ENCODE measurements at places on chromosomes 7 and 10. TPM values are rescaled to one million over a fixed set of nuclear protein-coding genes. Genes with fewer than 3 reads are reported as not detected.

Gene SPDYE5
- not detected for total RNA-seq

Gene MCM10
- total RNA-seq, result 53.1 TPM

GRCh38 chr7:37281368-37282092 lies 167.1 kb downstream of the ELMO1 start:
- H3K27me3 ChIP-seq, result no peaks in the 10 kb centered on the region
- DNase-seq, result no peak
- peaks cover 29% of the 10 kb centered on the region for H3K4me1 ChIP-seq
- H3K36me3 ChIP-seq, result peaks cover 2% of the 10 kb centered on the region
- H3K27ac ChIP-seq, result no peak overlapping the region

- H3K4me3 ChIP-seq, result no peak overlapping the region
- H3K36me3 ChIP-seq, result peaks cover 21% of the 10 kb centered on the region
- H3K4me1 ChIP-seq, result no peaks in the 10 kb centered on the region
- no peak overlapping the region for H3K27ac ChIP-seq
Measured at GRCh38 chr10:11232222-11232961, 214.7 kb downstream of the CELF2 start.

DNA sequence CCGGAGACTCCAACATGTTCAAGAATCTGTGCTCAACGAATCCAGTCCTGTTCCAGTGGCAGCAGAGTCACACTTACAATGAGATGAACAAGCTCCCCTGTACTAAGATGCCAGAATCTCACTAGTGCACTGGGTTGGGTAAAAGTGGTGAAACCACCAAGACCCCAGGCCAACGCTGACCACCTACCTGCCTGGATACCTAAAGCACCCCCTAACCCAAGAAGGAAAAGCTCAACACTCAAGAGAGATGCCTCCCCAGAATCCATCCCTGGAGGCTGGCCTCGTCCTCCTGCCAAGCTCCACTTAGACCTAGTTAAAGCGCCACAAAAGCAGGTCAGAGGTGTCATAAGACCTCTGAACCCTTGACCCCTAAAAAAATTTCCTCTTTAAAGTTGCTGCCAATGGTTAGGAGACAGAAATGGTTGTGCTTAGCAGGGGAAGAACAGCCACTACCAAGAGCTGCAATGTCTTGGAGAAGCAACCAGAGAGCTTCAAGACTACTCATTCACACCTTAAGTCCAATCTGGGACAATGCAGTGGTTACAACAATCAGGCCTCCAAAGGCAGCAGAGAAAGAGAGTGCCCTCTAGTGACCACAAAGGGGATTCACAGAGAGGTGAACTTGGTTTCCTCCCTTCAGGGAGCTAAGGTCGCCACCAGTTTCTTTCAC lies 94.6 kb upstream of the MACROH2A2 start:
- no peaks in the 10 kb centered on the region for H3K36me3 ChIP-seq
- H3K4me3 ChIP-seq, result no peak overlapping the region
- no peaks in the 10 kb centered on the region for H3K4me1 ChIP-seq
- DNase-seq, result peak; percentile 62
- no peak overlapping the region for H3K27ac ChIP-seq

Data from SJCRH30 (cell line).